ENCODE measurements at places on chromosomes 1 and 21. TPM values are rescaled to one million over a fixed set of nuclear protein-coding genes. Genes with fewer than 3 reads are reported as not detected.

- DNase-seq: peak; percentile 43
- no peaks in the 10 kb centered on the region for H3K36me3 ChIP-seq
- no peak overlapping the region for H3K4me3 ChIP-seq
- H3K27ac ChIP-seq: no peak overlapping the region
- H3K27me3 ChIP-seq: no peaks in the 10 kb centered on the region
Observed at GRCh38 chr21:34330055-34330454, 33.8 kb upstream of the KCNE2 start.

- DNase-seq: no peak
- no peak overlapping the region for H3K4me3 ChIP-seq
- H3K36me3 ChIP-seq: no peaks in the 10 kb centered on the region
- no peaks in the 10 kb centered on the region for H3K27me3 ChIP-seq
Observed at GRCh38 chr1:63668298-63668697, 75.1 kb downstream of the PGM1 start.

GRCh38 chr1:61724506-61724812 is 482 bp downstream of the TM2D1 start:
- no peak for DNase-seq
- peak overlapping the region; percentile 90 for H3K4me3 ChIP-seq
- H3K27me3 ChIP-seq: no peaks in the 10 kb centered on the region
- peaks cover 4% of the 10 kb centered on the region for H3K4me1 ChIP-seq
- H3K27ac ChIP-seq: peak overlapping the region; percentile 61
- H3K36me3 ChIP-seq: no peaks in the 10 kb centered on the region

DNA sequence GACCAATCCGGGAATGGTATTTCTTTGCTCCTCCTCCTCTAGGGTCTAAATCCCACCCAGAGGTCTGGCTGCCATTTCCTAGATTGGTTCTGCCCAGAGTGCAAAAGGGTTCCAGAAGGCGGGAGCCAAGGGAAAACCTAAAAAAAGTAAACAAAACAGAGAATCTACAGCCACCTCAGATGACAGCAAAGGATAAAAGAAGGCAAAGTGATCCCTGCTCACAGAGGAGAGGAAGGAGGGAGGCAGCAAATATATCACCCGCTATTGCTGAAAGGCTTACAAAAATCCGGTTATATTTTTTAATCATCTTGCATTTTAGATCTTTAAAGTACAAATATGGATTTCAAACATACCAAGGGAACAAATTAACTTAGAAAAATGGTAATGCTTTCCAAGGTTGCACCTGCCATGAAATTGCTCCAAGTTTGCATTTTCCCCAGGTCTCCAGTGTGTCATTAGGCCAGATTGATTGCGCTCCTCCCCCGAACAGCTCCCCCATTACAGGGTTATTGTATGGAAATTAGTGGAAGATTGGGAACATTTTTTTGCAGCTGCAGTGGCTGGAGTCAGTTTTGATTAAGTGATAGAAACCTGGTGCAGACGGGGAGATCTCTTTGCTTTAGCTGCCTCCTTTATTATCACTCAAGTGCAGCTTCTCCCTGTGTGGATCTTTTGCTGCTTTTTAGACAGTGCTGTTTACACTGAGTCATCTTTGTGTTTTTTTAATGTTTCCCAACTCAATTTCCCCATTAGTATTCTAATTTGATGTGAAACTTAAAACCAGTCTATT is 280.5 kb upstream of the CAMK1G start:
- H3K4me1 ChIP-seq: no peaks in the 10 kb centered on the region
- no peaks in the 10 kb centered on the region for H3K27me3 ChIP-seq

- H3K27ac ChIP-seq: no peak overlapping the region
- no peaks in the 10 kb centered on the region for H3K4me1 ChIP-seq
- DNase-seq: peak; percentile 66
- no peaks in the 10 kb centered on the region for H3K27me3 ChIP-seq
- no peak overlapping the region for H3K4me3 ChIP-seq
- H3K36me3 ChIP-seq: peaks cover 40% of the 10 kb centered on the region
Observed at GRCh38 chr1:26887125-26887524, 3.0 kb downstream of the GPN2 start.

DNA sequence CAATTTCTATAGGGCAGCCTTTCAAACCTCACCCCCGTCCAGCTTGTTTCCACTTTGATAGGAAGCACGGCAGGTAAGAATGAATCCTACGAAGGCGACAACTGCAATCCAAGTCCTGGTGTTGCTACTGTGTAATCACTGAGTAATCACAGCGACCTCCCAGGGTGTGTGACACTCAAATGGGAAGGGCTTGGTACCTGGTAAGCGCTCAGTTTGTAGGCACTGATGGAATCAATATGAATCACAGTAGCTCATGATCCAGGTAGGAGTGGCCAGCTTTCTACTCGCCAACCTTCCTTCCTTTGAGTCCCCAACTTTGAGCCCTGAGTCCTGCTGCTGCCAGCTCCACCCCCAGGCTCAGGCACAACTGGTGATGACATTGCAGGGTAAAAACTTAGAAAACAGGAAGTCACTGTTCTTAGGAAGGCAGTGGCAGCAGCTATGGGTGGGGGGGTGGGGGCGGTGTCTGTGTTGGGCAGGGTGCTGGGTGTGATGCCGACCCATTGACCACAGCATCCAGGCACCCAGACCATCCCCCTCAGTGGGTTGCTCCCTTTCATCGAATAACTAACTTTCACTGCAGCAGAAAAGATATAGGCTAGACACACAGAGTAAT is 70.7 kb downstream of the CD247 start:
- H3K27me3 ChIP-seq: no peaks in the 10 kb centered on the region
- peak; percentile 28 for DNase-seq
- no peaks in the 10 kb centered on the region for H3K36me3 ChIP-seq

DNA sequence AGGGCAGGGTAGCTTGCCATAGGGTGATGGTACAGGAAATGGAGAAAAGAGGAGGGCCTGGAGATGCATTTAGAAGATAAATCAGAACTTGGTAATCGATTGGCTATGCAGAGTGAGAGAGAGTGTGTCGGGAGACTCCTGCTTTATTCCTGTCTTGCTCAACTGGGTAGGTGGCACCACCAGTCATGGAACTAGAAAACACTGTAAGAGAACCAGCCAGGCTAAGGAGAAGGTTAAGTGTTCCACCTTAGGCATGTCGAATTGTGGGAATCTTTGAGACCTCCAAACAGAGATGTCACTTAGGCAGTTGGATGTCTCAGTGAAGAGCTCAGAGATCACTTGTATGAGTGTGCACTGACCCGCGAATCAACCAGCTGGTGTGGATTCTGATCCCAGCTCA is 28.7 kb upstream of the RD3 start:
- no peak overlapping the region for H3K27ac ChIP-seq
- no peak overlapping the region for H3K4me3 ChIP-seq
- peaks cover 5% of the 10 kb centered on the region for H3K27me3 ChIP-seq
- no peaks in the 10 kb centered on the region for H3K36me3 ChIP-seq
- DNase-seq: peak; percentile 57

GRCh38 chr21:43949499-43950208 is 62.5 kb upstream of the TRAPPC10 start:
- H3K27me3 ChIP-seq: no peaks in the 10 kb centered on the region
- DNase-seq: no peak
- H3K36me3 ChIP-seq: no peaks in the 10 kb centered on the region
- no peak overlapping the region for H3K27ac ChIP-seq

GRCh38 chr21:34715518-34715917 is 46.7 kb downstream of the CLIC6 start:
- no peak for DNase-seq
- H3K4me1 ChIP-seq: no peaks in the 10 kb centered on the region
- no peaks in the 10 kb centered on the region for H3K36me3 ChIP-seq
- no peak overlapping the region for H3K4me3 ChIP-seq

GRCh38 chr1:67339623-67340343 is 32.1 kb downstream of the IL12RB2 start:
- no peak overlapping the region for H3K4me3 ChIP-seq
- DNase-seq: no peak
- H3K27me3 ChIP-seq: peaks cover 15% of the 10 kb centered on the region

- no peak within 1 kb of the TSS for H3K4me3 ChIP-seq
- peaks cover 3% of the 10 kb centered on the region for H3K4me1 ChIP-seq
- H3K27me3 ChIP-seq: peaks cover 47% of the 10 kb centered on the region
- H3K27ac ChIP-seq: no peak within 1 kb of the TSS
- no peak for DNase-seq
Observed at GRCh38 chr1:7940745-7941436, at the start of gene TNFRSF9. TNFRSF9 (minus strand) TSS chr1:7940839; CDS start chr1:7939994, 845 bp downstream.

DNA sequence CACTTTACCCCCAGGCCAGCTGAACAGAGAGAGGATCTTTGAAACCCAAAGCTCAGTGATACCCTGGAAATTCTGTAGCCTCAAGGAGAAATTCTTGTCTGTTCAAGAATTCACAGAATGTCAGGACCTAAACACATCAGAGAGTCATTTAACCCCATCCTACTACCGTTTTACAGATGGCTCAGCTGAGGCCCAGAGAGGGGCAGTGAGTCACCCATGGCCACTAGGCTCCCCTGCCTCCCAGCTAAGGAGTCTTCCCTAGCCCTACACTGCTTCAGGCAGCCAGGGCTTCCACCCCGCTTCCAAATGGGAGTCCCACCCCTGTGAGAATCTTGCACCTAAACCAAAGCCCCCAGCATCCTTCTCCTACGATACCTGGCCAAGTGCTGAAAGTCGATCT is 28.3 kb downstream of the VWA5B1 start:
- no peaks in the 10 kb centered on the region for H3K4me1 ChIP-seq
- no peaks in the 10 kb centered on the region for H3K27me3 ChIP-seq
- DNase-seq: no peak
- no peaks in the 10 kb centered on the region for H3K36me3 ChIP-seq
- no peak overlapping the region for H3K27ac ChIP-seq
- H3K4me3 ChIP-seq: no peak overlapping the region

- H3K27ac ChIP-seq: peak overlapping the region; percentile 97
- peak; percentile 88 for DNase-seq
- no peaks in the 10 kb centered on the region for H3K27me3 ChIP-seq
- peaks cover 9% of the 10 kb centered on the region for H3K4me1 ChIP-seq
- H3K36me3 ChIP-seq: no peaks in the 10 kb centered on the region
Observed at GRCh38 chr1:113758631-113759332, 504 bp downstream of the PHTF1 start.

DNA sequence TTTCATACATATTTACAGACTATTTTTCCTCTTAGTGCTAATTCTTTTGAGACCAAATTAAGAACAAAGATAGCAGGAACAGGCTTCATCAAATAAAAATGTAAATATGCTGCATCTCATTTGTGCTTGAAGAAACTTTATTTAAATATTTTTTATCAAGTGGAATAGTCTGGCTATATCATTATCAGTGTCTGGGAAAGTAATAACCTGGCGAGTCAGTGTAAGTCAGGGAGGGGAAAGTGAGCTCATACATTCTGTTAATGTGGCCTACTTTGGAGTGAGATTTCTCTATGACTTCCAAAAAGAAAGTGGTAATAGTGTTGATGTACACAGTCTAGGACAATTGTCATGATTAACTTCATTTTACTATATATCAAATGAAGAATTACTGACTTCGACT is 1045.1 kb downstream of the ADGRL2 start:
- H3K27me3 ChIP-seq: no peaks in the 10 kb centered on the region
- no peak overlapping the region for H3K4me3 ChIP-seq
- H3K4me1 ChIP-seq: peaks cover 58% of the 10 kb centered on the region
- DNase-seq: no peak

GRCh38 chr1:161738627-161739287 is 10.8 kb upstream of the DUSP12 start:
- peaks cover 19% of the 10 kb centered on the region for H3K4me1 ChIP-seq
- no peak overlapping the region for H3K4me3 ChIP-seq
- DNase-seq: peak; percentile 79
- no peaks in the 10 kb centered on the region for H3K27me3 ChIP-seq

GRCh38 chr1:180964595-180964994 is 51.9 kb downstream of the KIAA1614 start:
- H3K36me3 ChIP-seq: peaks cover 8% of the 10 kb centered on the region
- H3K4me3 ChIP-seq: no peak overlapping the region
- no peaks in the 10 kb centered on the region for H3K4me1 ChIP-seq
- H3K27me3 ChIP-seq: no peaks in the 10 kb centered on the region

GRCh38 chr1:182688436-182689205 is 4.2 kb upstream of the RGS8 start:
- peaks cover 24% of the 10 kb centered on the region for H3K27me3 ChIP-seq
- H3K4me1 ChIP-seq: peaks cover 6% of the 10 kb centered on the region
- H3K27ac ChIP-seq: no peak overlapping the region
- no peak overlapping the region for H3K4me3 ChIP-seq
- no peaks in the 10 kb centered on the region for H3K36me3 ChIP-seq

DNA sequence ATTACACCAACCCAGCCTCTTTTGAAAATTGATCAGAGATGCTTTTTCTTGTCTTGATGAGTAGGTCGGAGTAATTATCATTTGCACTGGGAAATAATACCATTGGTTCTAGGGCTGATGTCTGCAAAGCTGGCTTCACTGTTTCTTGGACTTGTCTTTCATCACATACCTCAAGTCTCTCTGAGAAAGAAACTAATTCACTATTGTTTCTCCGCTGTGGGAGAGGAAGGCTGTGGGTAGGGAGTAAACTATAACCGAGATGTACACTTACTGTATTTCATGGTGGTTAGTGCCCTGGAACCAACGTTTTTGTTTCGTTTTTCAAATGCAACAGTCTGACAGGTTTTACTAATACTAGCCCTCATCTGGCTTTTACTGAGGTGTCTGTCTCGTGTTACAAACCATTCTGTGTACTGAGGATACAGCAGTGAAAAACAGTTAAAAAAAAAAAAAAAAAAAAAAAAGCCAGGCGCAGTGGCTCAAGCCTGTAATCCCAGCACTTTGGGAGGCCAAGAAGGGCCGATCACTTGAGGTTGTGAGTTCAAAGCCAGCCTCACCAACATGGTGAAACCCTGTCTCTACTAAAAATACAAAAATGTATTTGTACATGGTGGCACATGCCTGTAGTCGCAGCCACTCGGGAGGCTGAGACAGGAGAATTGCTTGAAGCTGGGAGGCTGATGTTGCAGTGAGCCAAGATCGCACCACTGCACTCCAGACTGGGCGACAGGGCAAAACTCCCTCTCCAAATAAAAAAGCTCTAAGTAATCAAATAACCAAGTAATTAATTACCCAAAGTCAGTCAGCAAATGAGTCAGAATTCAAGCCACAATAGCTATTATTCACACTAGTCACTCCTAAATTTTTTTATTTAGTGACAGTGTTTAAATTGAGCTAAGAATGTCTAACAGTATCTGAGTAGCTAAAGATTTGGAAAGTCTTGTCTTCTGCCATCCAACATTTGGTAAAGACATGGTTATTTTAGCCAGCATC is 23.3 kb downstream of the TOMM20 start:
- H3K4me1 ChIP-seq: peaks cover 14% of the 10 kb centered on the region
- H3K27ac ChIP-seq: peak overlapping the region; percentile 6
- DNase-seq: no peak
- H3K4me3 ChIP-seq: peak overlapping the region; percentile 52
- peaks cover 10% of the 10 kb centered on the region for H3K36me3 ChIP-seq
- H3K27me3 ChIP-seq: no peaks in the 10 kb centered on the region

GRCh38 chr1:151944857-151945575 is 35.7 kb upstream of the THEM4 start:
- no peak for DNase-seq
- no peaks in the 10 kb centered on the region for H3K36me3 ChIP-seq
- peaks cover 3% of the 10 kb centered on the region for H3K4me1 ChIP-seq
- H3K27ac ChIP-seq: no peak overlapping the region

RAB29 gene
- 7.1 TPM for polyA plus RNA-seq

ADAM30 gene
- polyA plus RNA-seq: not detected

EPHB2 gene
- 4.1 TPM for polyA plus RNA-seq

TNNT2 gene
- 19.1 TPM for polyA plus RNA-seq

BTG2 gene
- polyA plus RNA-seq: 5.7 TPM

TPR gene
- 164 TPM for polyA plus RNA-seq

All from GM23338 (cell line).